ENCODE measurements at places on chromosomes 7 and 10.

GRCh38 chr7:129550693-129551360 is 48.5 kb downstream of the SMKR1 start:
- no peak for DNase-seq

GRCh38 chr10:100759331-100759730 is 13.9 kb downstream of the PAX2 start:
- DNase-seq = no peak

GRCh38 chr7:585873-586272 is 66.2 kb upstream of the PDGFA start:
- DNase-seq = no peak

- DNase-seq = no peak
Observed at GRCh38 chr10:66788178-66788987, 137.5 kb upstream of the LRRTM3 start.

- DNase-seq = no peak
Observed at GRCh38 chr10:86962981-86963310, 4.5 kb downstream of the SNCG start.

- peak; percentile 52 for DNase-seq
Observed at GRCh38 chr7:15558756-15559155, 3.1 kb downstream of the AGMO start.

GRCh38 chr7:44965441-44965903 is 13.3 kb downstream of the MYO1G start:
- DNase-seq = no peak

DNA sequence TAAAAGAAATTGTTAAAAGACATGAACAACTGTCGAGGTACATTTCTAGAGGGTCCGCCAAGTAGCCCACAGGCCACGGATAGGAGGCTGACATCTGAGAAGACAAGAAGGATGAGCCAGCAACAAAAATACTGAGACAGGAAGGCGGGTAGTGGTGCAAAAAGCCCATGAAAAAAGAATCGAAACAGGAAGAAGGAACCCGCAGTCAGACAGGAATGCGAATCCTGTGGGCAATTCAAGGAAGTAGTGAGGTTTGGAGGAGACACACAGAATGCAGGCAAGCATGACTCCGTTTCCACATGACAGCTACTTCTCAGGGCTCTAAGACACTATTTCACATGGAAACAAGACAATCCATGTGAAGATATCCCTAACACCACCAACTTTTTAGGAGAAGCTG is 125.2 kb downstream of the DOCK4 start:
- DNase-seq = no peak

- DNase-seq = no peak
Observed at GRCh38 chr7:56538541-56539429, 422.6 kb upstream of the NUPR2 start.

GRCh38 chr10:61993711-61994401 is 92.4 kb downstream of the ARID5B start:
- no peak for DNase-seq

GRCh38 chr10:93458821-93459257 is 23.3 kb downstream of the MYOF start:
- peak; percentile 100 for DNase-seq

DNA sequence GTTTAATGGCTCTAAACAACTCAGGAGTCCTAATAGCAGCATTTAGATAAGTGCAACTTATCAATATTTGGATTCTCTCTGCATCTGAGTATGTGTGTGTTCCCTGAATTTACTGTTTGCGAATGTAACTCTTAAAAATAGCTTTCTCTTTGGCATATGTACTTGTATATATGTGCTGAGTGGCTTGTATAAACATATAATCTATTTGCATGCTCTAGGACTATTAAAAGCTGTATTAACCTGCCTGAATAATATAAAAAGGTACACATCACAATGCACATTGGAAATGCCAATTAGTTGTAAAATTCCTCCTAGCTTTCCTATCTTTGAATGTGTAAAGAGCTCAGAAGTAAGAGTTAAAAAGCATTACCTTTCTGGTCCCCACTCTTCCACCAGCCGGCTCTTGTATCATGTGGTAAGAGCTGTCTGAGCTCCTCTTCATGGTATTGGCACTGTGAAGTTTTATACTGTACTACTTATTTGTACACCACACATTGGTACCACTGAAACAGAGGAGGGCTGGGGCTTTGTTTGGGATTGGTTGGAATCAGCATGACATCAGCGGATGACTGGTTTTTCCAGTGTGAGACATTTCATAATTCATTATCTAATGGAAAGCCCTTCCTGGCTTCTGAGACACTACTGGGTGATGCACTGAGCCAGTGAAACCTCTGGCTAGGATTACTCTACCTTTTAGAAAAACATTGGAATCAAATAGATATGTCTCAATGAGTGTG is at the start of gene INHBA:
Gene INHBA (minus strand): TSS at position 456 of the 737 bp plus-strand sequence. CDS start 2,716 bp downstream, outside the sequence.
- DNase-seq = peak; percentile 95

DNA sequence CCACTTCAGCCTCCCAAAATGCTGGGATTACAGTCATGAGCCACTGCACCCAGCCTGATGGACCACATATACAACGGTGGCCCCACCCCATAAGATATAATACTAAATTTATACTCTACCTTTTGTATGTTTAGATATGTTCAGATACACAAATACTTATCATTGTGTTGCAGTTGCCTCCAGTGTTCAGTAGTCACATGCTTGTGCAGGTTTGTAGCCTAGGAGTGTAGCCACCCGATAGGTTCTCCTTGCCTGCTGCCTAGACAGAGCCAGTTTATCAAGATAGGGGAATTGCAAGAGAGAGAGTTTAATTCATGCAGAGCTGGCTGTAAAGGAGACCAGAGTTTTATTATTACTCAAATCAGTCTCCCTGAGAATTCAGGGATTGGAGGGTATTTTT is 9.6 kb downstream of the CCL24 start:
- DNase-seq = no peak

DNA sequence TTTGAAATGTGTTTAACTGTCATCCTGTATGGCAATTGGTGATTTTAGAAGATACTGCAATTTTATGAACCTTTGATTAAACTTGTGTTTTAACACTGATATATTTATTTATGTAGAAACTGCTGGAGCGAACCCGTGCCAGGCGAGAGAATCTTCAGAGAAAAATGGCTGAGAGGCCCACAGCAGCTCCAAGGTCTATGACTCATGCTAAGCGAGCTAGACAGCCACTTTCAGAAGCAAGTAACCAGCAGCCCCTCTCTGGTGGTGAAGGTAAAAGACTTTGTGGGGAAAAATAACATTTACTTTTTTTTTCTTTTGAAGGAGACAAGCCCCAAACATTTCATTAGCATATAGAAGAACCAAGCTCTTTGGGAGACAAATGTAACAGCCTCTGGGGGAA is 6.5 kb downstream of the ANLN start:
- DNase-seq = peak; percentile 28

DNA sequence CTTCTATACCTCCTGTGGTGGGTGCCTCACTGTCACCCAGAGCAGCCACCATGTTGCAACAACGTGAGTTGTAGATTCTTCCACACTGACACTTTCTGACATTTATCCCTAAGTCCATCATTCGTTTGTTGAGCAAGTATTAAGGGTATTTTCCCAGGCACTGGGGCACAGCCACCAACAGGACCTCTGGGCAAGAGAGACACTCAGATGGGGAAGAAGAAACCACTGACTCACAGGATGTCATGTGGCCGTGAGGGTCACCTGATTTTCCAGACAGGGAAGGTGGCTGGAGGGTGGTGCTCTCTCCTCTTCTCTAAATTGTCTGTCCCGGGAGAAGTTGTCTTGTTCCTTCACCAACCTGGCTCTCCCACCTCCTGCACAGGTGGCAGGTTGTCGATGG is 51.7 kb upstream of the PPIF start:
- DNase-seq = no peak

DNA sequence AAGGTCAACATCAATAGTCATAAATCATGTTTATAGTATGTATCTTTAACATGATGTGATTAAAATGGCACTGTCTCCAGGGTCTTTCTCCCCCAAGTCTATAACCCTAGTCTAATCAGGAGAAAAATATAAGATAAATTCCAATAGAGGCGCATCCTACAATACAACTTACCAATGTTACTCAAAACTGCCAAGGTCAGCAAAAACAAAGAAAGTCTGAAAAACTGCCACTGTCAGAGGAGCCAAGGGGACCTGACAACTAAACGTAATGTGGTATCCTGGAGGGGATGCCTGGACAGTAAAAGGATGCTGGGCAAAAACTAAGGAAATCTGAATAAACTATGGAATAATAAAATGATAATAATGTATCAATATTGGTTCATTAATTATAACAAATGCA is 63.9 kb downstream of the TPK1 start:
- DNase-seq = no peak
